HS-27A (cell line): ENCODE measurements at places on chromosomes 12 and 14.

DNA sequence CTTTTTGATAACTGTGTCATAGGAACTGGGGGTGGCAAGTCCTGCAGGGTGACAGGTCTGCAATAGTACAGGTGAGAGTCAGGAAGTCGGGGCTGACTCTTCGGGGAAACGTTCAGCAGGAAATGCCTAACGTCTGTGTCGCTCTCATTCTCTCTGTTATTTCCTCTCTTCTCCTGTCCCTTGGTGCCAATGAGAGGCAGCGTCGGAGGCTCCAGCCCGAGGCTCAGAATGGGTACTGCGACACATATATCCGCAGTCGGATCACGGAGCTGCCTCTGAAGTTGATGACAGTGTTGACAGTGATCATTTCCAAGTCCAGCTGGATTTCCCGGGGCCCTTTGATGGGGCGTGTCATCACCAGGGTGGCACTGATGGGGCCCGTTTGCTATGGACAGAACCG lies 2.7 kb upstream of the TC2N start:
- no peak for DNase-seq

GRCh38 chr12:117361347-117361751 lies at the start of gene NOS1:
NOS1 (minus strand) TSS chr12:117361626; CDS start chr12:117331069, 30,557 bp downstream.
- DNase-seq = no peak

GRCh38 chr12:7781274-7781673 lies 7.9 kb upstream of the NANOG start:
- DNase-seq = no peak

DNA sequence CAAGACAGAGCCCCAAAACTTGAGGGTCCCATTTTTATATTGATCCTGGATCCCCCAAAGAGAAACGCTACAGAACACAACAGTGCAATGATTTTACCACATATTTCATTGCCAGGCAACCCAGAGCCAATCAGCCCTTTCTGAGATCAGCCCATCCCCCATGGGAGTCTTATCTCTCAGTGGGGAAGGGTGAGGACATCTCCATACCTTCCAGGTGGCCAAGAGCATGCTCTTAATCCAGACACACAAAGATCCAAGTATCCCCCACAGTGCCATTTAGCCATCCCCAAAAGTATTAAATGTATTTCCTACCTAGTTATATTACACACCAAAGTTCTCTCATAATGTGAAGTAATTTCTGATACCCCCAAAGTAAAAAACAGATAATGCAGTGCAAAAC lies 62.6 kb upstream of the AMN start:
- DNase-seq = no peak

GRCh38 chr14:99595034-99595433 lies 9.0 kb downstream of the CCDC85C start:
- no peak for DNase-seq

GRCh38 chr12:121132601-121133481 lies at the start of gene P2RX7:
P2RX7 (plus strand) TSS chr12:121132876; CDS start chr12:121132971, 95 bp downstream.
- DNase-seq = peak; percentile 47

GRCh38 chr14:24254630-24255392 lies 8.2 kb downstream of the TGM1 start:
- no peak for DNase-seq

- no peak for DNase-seq
Observed at GRCh38 chr12:65300679-65301349, 22.3 kb downstream of the MSRB3 start.

DNA sequence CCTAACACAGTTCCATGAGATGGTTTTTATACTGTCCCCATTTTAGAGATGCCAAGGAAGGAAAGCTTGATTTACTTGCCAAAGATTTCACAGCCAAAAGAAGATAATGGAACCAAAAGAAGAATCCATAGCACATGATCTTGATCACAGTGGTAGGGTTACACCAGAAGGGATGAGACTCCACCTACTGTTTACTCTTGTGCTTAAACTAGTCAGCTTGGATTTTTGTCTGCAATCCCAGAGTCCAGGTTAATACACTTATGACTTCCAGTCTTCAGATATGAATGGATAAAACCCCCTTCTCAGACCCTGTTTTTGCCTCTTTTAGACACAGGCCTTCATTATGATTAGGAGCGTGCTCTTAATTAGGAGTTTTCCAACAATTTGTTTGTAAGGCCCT lies 454.2 kb downstream of the AEBP2 start:
- DNase-seq = peak; percentile 7

- DNase-seq = no peak
Observed at GRCh38 chr12:31016057-31016456, 57.6 kb upstream of the DDX11 start.

GRCh38 chr14:49875640-49876198 lies 17.2 kb upstream of the ARF6 start:
- DNase-seq = no peak

GRCh38 chr12:43038991-43039390 lies 449.4 kb upstream of the PRICKLE1 start:
- DNase-seq = no peak

DNA sequence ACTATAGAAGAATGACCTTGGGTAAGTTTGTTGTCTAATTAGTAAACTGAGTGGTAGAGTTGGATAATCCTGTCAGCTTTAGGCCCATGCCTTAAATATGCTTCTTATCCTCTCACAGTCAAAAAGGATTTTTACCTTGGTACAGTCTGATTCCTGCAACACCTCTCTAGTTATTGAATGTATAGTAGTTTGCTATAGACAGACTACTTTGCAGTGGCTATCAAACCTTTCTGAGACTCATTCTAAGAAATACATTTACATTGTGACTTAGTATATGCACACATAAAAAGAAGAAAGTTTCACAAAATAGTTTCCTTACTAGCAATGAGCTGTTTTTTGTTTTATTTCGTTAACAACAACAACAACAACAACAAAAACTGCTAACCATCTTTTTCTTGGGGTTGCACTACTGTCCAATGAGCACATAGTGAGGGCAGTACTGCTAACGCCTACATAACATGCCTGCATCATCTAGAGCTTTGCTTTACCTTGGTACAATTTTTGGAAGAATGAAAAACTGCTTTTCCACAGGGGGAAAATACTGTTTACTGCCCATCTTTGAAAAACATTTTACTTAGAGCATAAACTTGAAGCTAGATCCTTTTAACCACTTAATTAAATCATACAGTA lies 28.5 kb downstream of the WNK1 start:
- no peak for DNase-seq

DNA sequence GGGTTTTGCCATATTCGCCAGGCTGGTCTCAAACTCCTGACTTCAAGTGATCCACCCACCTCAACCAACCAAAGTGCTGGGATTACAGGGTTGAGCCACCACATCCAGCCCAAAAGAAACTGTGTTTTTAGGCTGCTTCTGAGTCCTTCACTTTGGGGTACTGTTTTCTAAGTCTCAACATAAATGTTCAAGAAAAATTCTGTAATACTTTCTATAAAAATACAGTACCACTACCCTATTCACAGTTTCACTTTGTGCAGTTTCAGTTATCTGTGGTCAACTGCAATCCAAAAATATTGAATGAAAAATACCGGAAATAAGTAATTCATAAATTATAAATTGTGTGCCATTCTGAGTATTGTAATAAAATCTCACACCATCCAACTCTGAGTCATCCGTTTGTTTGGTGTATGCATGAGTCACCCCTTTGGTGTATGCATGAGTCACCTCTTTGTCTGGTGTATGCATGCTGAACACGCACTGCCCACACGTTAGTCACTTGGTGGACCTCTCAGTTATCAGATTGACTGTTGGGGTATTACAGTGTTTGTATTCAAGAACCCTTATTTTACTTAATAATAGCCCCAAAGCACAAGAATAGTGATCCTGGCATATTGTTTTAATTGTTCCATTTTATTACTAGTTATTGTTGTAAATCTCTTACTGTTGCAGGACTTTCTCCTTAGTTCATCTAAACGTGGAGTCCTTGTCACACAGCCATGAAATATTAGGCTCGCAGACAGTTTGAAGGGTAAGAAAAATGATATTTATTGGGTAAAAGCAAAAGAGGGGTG lies 190.2 kb downstream of the FSCB start:
- peak; percentile 77 for DNase-seq

DNA sequence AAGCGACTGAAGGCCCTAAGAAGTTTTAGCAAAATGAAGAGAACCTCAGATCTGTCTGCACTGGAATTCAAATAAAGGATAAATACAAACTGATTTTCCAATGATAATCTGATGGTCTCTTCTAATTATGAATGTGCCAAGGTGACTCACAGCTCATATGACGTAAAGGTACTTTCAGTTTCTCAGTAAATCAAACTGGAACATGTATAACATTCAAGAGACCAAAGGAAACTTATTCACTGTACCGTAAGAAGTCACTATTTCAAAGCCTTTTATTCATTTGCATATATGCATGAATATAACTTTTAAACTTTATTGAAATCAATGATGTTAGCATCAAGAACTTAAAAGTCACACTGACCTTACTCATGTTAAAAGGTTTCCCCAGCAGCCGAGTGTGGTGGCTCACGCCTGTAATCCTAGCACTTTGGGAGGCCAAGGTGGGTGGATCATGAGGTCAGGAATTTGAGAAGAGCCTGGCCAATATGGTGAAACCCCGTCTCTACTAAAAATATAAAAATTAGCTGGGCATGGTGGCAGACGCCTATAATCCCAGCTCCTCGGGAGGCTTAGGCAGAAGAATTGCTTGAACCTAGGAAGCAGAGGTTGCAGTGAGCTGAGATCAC lies 52.2 kb downstream of the ATXN2 start:
- DNase-seq = no peak

DNA sequence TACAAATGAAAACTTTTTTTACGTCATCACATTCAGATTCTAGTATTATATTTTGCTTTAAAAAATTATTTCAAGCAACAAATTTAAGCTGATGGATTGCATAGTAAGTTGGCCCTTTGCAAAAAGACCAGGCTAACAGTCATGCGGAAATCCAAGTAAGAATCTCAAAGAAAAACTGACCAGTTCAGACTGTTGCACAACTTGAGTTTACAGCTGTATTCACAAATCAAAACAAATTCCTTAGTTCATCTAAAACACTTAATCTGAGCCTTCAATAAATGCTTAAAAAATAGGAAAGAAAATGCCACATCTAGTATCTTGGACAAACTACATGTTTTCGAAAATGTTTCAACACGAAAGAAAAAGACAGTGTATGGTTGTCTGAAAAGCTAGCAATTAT lies 847 bp downstream of the CCDC59 start:
- no peak for DNase-seq

DNA sequence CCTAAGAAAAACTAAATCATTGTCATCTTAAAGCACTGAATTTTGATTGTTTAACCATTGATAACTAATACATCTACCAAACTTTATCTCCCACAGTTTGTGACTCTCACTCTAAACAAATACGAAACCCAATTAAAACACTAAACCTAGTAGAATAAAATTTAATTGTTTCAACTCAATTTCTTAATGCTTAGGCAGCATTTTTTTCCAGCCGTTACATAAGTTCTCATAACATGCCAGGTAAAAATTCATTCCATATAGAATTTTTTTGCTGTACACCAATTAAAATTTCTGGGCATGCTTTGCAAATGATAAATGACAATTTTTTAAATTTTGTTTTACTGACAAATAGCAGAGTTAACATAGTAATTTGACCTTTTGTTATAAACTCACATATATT lies 658.2 kb upstream of the FLRT2 start:
- DNase-seq = no peak

DNA sequence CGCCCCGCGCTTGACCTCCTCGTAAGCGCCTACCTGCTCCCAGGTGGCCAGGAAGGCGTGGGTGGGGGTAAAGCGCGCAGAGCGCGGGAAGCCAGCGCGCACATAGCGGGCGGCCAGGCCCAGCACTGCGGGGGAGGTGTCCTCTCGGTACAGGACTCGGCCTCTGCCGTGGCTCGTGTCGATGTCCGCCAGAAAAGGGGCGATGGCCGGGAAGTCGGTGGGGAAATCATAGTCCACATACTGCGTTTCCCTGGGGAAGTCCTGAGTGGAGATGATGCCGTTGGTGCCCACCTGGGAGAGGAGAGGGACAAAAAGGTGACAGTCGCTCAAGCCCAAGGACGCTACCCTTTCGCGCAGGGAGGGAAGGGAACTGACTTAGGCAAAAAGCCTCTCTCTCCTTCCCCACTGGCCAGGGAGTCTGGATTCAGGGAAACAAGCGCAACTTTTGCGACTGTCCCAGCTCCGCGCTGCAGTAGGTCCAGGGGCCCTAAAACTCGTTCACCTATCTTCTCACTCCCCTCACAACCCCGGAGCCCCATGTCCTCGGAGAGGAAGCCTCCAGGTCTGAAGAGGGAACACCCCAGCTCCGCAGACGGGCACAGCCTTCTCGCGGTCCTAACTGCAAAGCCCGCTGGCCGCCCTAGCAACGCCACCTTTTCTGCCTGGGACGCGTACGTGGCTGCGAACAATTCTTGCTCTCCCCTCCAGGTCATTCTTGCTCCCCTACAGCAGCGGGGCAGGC lies 815 bp downstream of the NID2 start:
- no peak for DNase-seq
